ENCODE measurements at places on chromosomes 1 and 21.

DNA sequence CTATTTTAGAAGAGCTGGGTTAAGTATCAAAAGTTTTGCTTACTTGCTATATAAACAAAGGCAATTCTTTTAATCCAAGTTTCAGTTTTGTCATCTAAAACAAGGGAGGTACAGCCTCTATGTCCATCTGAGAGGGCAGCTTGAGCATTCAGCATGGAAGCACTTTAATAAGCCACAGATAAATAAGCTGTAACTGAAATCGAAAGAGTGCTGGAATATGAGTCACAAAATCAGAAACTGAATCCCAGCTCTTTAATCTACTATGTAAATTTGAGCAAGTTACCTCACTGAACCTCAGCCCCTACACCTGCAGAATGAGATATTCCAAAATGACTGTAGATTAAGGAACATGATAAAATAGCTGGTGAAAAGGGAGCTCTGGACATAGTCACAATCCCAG, 80.0 kb upstream of the HP1BP3 start:
- no peak for DNase-seq

DNA sequence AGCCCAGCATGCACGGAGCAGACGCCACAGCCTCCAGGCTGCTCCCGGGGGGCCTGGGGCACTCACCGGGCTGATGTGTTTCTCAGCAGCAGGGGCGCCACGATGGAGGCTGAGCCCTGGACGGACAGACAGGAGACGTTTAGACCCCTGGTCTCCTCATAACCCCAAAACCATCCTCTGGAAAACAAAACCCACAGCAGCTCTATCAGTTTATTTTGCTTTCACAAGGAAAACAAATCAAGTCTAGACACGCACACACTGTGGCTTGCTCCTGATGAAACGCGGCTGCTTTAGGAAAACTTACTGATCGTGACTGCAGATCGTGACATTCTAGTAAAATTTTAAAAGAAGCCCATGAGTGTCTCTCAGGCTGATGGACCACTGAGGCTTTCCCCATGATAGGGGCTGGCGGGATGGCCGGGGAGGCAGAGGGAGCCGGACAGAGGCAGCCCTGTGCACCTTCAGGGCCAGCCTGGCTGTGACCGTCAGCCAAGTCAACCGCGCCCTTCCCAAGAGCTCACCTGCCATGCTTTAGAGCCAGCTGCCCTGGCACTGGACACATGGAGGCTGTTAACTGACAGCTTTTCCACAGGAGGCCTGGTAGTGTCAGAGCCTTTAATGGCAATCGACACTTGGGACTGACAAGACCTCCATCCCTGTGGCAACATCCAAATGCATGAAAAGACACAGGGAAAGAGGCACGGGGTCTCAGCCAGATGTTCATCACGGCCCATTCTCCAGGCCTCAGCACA, 5.2 kb downstream of the POFUT2 start:
- no peak for DNase-seq

GRCh38 chr1:40985161-40985560, 5.7 kb downstream of the CTPS1 start:
- no peak for DNase-seq

DNA sequence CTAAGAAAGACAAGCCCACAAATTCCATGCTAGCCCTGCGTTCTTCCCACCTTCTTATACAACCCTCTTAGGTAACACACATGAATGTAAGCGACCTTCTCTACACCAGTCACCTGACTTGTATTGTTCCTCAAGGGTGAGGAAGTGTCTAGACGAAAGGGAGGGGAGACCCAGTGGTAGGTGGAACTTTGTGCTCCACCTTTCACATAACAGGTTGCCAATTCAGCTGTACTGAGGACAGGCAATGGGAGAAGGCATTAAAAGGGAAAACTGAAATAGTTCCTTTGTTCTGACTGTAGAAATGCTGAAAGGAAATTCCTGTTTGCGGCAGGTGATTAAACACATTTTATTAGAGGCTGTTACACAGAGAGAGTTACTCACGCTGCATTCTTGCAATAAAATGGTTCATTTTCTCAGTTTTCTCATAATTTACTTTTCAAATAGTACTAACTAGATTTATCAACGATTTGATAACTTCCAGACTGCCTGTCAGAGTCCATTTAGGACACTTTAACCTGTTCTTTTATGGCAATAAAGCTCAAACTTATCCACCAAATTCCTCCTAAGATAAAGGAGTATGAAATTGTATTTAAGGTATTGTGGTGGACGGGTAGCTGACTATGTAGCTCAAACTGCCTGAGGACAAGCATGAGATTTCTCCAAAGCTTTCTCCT, 17.8 kb upstream of the CHRM3 start:
- no peak for DNase-seq

DNA sequence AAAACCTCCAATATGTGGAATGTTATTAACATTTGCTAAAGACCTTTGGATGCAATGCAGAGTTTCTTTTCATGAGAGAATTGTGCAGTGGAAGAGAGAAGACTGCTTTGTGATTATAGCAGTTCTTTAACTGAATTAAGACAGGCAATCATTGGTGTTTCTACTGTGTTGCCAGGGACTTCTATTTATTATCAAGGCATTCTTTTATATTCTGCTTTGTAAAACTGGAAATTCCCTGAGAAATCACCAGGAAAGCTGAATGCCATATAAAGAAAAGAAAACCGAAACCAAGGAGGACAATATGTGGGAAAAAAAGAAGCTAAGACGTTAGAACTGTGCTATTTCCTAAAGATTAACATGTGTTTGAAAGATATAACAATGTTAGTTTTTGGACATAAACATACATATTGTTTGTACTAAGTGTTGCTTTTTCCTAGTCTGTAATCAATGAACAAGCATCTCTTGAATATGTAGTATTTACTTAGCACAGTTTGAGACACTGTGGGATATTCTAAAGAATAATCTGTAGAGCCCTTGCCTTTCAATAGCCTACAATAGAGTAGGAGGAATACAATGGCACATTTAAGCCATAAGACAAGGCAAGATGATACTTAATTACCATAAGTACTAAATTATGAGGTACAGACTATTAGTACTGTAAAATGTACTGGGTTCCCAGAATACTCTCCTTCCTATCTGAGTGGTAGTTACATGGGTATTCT, 47.1 kb downstream of the EXTL2 start:
- DNase-seq: no peak

GRCh38 chr21:26836528-26836927, 8.7 kb downstream of the ADAMTS1 start:
- DNase-seq: no peak

- DNase-seq: no peak
Measured at GRCh38 chr1:200452850-200453552, 43.2 kb upstream of the ZNF281 start.

DNA sequence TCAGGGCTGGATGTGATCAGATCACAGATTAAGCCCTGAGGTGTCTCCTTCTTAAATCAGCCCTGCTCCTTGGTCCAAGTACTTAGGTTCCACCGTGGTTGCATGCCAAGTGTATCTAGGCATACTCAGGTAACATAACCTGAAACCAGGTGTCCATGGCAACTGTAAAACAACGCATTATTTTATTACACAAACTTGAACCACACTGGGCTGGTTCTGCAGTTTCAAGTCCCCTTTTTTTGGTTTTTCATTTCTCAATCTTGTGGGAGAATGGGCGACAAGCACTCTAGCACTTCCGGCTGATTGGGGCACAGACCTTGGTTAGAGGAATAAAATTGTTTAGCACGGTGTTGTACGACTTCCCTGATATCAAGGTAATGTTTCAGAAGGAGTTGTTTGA, 65.2 kb downstream of the GBP6 start:
- DNase-seq: no peak

DNA sequence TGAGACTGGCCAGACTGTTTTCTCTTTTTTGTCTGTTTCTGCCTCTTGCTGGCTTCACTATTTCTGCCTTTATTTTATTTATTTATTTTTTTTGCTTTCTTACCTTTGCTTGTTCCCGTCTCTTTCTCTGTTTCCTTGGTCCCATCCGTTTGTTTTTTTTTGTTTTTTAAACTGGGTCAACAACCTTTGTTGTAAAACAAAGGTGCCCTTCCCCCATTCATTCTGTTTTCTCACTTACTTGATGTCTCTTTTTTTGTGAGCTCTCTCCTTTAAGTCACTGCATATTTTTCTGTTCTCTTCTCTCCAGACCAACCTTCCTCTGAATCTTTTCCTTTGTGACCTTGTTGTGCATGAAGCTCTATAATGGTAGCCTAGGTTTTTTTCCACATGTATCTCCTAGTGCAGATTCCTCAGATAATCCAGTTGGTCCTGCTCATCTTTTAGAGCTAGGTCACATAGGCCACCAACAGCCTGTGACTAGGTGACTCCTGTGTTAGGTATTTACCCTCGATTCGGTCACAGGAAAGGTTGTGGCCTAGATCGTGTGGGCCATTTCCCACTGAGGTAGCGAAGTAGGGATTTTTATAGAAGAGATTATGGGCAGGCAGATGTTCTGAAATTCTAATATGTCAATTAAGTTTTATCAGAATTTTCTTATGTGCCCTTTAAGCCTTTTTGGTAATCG, 15.9 kb downstream of the GNAI3 start:
- no peak for DNase-seq

- no peak for DNase-seq
Measured at GRCh38 chr21:32308696-32309095, 10.0 kb downstream of the MRAP start.

- DNase-seq: no peak
Measured at GRCh38 chr1:157994704-157995582, 1.5 kb downstream of the KIRREL1 start.

DNA sequence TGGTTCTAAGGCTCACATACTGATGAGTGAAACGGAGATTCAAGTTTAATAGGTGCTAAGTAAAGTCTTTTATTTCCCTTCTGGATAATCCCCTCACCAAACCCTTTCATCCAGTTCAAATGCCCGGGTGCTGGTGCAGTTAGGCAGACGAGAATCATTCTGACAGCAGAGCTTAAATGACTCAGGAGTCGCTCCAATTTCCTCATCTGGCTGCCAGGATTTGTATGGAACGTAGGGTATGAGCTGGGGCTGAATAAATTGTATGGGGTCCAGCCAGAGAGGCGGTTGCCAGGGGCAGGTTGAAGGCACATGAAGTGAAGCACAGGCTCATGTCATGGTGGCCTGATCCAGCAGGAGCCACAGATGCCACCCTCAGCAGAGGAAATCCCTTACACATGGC, 76.0 kb downstream of the PAPPA2 start:
- DNase-seq: no peak

DNA sequence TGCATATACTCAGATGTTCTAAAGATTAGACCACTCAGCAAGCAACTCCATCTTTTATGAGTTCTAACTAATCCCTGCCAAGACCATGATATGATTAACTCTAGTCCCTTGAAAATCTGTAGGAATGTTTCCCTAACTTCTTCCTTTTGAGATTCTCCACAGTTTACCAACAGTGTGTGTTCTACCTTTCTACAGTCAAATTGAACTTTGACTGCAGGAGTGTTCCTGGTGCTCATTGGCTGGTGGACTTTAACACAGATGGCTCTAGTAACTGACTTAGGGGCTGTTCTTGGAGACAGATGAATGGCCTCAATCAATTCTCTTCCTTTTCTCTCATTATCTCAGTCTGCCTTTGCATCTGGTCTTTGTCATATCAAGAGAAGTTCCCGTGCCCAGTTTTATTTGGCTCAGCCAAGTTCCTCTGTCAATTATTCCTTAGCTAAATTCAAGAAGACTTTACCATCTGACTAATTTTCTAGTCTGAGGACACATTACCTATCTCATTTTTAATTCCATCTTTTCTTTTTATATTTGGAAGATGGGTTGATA, 643.9 kb upstream of the CAMK1G start:
- DNase-seq: no peak

GRCh38 chr1:198435056-198435455, 105.4 kb downstream of the ATP6V1G3 start:
- no peak for DNase-seq

DNA sequence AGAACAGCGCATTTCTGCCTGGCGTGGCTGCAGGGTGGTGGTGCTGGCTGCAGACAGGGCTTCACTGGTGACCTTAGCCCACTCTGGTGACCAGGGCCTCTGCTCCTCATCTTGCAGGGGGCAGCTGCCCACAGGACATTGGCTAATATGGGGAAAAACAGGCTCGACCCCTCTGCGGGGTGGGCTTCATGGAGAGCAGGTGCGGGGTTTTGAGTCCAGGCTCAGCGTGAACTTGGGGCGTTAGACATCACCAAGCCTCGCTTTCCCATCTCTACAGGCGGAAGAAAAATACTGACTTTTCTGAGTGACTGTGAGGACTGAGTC, 24.4 kb downstream of the LHX4 start:
- no peak for DNase-seq

DNA sequence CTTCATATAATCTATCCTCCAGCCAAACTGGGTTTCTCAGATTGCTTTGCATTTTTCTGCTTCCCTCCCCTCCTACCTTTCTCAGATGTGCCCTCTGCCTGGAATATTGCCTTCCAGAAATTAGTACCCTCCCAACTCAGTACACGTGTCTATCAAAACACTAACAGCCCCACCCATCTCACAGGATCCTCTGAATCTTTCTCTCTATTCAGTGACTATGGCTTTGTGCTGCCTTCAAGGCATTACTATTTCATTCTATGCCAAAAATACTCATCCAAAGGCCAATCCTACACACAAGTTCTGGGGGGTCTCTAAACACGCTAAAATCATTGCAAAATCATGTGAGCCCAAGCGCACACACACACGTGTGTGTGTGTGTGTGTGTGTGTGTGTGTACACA, 58.4 kb downstream of the ZNF281 start:
- DNase-seq: no peak

- DNase-seq: no peak
Measured at GRCh38 chr1:48645883-48646282, 130.8 kb downstream of the BEND5 start.

GRCh38 chr1:203172184-203173010, 3.2 kb downstream of the MYBPH start:
- DNase-seq: no peak

DNA sequence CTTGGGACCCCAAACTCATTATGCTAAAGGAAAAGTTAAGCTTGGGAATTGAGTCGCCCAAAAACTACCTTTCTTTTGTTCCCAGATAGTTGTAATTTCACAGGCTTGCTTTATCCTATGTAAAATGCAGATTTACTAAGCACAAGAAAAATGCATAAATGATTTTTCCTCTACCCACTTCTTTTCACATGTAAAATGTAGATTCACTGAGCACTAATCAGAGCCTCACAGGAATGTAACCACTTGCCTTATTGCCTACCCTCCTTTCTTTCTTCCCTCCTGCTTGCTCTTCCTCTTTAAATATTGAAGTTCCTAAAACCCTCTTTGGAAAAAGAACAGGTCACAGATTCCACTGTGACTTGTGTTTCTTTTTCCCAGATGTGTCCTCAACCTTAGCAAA, 18.3 kb downstream of the CAPN8 start:
- no peak for DNase-seq

DNA sequence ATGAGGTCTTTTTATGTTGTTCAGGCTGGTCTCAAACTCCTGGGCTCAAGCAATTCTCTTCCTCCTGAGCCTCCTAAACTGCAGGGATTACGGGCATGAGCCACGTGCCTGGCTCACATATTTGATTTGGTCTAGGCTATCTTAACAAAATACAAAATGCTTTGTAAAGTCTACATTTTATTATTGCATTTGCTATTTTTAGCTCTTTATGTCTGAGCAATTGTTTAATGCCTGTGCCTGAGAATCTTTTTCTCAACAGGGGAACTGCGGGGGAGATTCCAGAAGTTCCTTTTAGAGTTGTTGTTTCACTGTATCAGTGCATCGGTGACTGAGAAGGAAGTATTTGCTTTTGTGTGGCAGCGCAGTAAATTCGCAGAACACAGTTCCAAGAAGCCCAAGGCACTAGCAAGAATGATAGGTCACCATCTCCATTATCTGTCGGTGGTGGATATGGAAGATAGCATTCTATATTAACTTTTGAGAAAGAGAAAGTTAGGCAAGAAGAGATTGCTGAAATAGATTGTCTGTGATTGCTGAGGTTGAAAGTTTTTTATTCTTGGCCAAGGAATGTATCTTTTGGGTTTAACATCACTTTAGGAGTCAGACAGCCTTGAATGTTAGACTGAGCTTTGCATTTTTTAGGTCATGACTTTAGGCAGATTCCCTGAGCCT, 167.3 kb downstream of the PDE4B start:
- DNase-seq: no peak

Data from activated CD8-positive, alpha-beta memory T cell treated with anti-CD3 and anti-CD28 coated beads for 4 hours (primary cell).